ENCODE measurements at places on chromosomes 13 and 19.

- no peak for DNase-seq
These were observed 19.6 kb downstream of the TMEM150B start for GRCh38 chr19:55305491-55305890.

GRCh38 chr13:42279080-42279479 is 7.1 kb downstream of the AKAP11 start:
- DNase-seq: no peak

GRCh38 chr13:44734201-44734707 is 158.1 kb upstream of the TSC22D1 start:
- DNase-seq: no peak

DNA sequence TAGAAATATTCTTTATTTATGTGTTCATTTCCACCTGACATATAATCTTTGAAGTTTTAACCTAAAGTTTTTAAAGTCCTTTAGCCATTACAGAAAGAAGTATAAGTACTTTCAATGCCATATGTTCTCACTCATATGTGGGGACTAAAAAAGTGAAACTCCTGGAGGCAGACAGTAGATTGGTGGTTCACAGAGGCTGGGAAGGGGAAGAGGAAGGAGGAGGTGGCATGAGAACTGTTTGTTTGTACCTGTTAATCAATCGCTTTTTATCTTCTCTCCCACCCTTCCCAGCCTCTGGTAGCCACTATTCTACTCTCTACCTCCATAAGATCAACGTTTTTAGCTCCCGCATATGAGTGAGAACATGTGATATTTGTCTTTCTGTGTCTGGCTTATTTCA is 131.1 kb downstream of the MYO16 start:
- no peak for DNase-seq

- no peak for DNase-seq
These were observed 4.8 kb downstream of the ATP4A start for GRCh38 chr19:35558400-35559280.

DNA sequence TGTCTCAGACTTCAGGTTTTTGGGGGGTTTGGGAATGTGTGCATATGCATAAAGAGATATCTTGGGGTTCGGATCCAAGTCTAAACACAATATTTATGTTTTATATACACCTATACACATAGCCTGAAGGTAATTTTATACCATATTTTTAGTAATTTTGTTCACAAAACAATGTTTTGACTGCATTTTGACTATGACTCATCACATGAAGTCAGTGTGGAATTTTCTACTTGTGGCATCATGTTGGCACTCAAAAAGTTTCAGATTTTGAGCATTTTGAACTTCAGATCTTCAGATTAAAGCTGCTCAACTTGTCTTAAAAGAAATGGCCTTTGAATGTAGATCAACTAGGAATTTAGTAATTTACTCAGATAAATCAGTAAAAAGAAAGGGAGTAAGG is 712.9 kb upstream of the GPC6 start:
- no peak for DNase-seq

- no peak for DNase-seq
These were observed 6.4 kb downstream of the CCDC8 start for GRCh38 chr19:46406976-46407375.

GRCh38 chr13:94968757-94969086 is 256.4 kb upstream of the SOX21 start:
- no peak for DNase-seq

DNA sequence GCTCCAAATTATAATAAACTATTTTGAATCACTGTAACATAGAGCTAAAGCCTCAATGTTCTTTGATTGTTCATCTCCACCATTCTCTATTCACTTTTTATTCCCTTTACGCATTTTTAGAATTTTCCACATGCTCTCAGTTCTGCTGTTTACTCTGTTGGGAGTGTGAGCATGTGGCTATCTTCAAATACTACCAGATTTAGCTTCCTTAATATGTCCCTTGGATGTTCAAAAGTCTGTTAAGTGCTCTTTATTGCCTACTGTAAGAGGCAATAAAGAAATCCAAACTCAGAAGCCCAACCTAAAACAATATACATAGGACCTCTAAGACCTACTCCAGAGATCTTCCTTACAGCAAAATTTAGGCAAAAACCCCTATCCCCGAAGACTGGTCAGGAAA is 34.5 kb downstream of the MTMR6 start:
- no peak for DNase-seq

DNA sequence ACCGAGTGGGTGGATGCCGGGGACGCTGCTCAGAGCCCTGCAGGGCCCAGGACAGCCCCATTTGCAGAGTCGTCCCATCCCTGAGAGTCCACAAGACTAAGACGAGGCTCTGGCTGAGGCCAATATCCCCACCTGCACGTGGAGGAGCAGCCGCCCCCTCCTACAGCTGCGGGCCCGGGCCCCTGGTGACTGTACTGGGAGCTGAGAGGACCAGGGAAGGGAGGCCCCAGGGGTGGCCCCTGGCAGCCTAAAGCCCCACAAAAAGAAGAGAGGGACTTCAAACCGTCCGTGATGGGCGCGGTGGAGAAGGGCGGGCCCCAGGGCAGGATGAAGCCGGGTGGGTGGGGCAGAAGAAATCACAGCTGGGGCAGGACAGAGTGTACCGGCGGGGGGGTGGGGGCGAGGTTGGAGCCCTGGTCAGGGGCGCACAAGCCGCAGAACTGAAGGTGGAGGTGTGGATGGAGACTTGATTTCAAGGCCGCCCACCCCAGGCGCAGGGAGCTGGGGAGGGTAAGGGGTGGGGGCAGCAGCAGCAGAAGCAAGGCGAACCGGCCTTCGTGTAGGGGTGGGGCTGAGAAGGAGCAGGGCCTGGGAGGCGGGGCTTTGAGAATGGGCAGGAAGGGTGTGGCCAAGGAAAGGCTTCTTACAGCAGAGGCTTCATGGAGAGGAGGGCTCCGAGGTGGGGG is 12.9 kb downstream of the CFD start:
- DNase-seq: no peak

Measured in esophagus muscularis mucosa (tissue), 4 donors.